ENCODE measurements at places on chromosomes 13 and 19.

DNA sequence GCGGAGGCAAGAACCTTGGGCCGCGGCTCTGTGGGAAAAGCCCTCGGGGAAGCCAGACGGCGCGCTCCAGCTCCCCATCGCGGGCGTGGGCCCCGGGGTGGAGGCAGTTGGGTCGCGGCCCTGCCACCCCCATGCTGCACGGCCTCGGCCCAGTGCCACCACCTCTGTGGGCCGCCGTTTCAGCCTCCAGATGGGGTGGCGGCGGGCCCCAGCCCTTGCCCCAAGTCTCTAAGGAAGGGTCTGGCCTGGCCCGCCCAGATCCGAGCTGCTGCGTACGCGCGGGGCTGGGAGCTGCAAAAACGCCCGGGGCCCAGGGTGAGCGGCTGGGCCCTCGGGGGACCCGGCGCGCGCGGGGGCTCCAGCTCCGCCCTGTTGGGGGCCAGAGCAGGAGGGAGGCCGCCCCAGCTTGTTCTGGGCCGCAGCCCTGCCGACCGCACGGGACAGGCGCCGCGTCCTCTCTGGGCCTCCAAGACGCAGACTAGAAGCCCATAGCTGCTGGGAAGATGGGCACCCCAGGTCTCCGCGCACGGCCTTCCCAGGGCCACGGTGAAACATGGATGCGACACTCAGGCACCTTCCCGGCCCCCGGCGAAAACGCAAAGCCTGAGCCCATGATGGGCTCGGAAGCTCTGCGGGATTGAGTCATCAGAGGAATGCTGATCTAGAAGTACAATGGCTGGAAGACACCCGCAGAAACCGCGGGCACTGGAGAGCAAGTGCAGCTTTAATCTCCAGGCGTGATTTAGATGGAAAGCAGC, 110.1 kb downstream of the KCTD15 start:
- DNase-seq: no peak

GRCh38 chr19:53977429-53977990, 13.9 kb upstream of the CACNG6 start:
- peak; percentile 84 for DNase-seq

DNA sequence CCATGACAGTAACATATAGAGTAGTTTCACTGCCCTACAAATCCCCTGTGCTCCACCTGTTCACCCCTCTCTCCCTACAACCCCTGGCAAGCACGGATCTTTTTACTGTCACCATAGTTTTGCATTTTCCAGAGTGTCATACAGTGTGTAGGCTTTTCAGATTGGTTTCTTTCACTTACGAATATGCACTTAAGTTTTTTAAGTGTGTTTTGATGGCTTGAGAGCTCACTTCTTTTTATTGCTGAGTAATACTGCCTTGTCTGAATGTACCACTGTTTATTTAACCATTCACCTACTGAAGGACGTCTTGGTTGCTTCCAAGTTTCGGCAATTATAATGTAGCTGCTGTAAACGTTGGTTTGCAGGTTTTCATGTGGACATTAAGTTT, 175.1 kb downstream of the ITGBL1 start:
- no peak for DNase-seq

GRCh38 chr19:3626473-3627350, at the start of gene CACTIN:
TSS of gene CACTIN (minus strand) at chr19:3626790. CDS start at chr19:3626762, 28 bp downstream.
- peak; percentile 99 for DNase-seq

DNA sequence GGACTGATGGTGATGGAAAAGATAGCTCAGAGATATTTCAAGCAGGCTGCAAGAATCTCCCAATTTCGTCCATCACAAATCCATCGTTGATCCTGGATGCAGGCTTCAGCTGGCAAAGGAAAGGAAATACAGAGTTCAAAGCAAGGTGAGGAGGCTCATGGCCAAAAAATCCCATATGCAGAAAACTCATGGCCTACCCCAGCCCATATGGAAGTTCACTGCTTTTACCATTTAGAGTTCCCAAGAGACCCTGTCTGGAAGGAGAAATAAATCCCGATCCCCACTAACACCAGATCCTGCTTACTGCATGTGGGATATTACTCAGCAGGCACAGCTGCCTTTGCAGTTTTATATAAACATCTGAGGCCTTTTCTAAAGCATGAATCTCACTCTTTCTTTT, 412.9 kb upstream of the SPRY2 start:
- DNase-seq: no peak

DNA sequence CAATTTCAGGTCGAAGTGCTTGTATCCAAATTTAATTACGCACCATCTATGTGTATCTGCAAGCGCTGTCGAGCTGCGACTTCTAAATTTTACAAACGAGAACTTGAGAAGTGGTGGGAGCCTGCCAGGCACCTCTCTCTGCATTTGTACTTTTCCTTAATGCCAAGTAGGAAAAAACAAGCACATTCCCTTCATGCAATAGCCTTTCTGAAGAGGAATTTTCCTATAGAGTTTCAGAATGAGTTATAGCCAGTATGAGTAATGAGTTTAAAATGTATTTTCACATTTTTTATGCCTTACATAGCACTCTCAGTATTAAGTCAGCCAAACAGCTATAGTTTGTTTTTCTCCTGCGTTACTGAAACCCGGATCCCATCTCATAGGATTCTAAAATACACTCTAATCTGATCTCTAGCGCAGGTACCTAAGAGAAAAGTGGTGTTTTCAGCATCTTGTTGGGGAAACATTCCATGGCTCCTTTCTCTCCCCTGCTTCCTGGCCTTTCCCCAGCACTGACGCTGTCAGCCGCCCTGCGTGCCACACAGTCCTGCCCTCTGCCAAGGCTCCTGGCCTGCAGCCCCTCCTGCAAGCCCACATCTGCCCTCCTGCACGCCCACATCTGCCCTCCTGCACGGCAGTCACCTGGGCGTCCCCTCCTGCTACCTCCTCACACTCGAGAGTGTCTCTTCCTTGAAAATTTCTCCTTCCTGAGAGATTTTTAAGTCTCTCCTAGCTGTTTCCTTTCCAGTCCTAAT, 526.9 kb downstream of the MYO16 start:
- no peak for DNase-seq

GRCh38 chr13:35649162-35649561, 172.7 kb upstream of the MAB21L1 start:
- no peak for DNase-seq

GRCh38 chr13:41700790-41701310, 243.5 kb downstream of the RGCC start:
- DNase-seq: no peak

Measured in OCI-LY7 (cell line).